ENCODE measurements at places on chromosomes 5 and 9.

DNA sequence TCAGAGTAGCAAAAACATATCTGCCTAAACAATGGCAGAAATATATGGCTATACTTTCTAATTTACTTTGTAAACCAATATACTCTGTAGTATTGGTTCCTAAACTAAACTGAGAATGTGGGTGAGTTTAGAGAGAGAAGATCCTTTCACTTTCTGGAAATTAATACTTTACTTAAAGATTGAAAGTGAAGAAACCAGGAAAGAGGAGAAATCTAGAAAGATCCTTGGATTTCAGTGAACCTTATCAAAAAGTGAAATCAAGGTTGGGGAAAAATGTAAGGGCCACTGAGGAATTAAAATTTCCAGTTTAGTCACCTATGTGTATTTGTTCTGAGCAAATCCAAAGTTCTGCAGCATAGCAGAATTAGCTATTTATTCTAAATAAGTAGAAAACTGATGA lies 5.9 kb downstream of the SLC38A9 start:
- DNase-seq, result no peak

- peak; percentile 13 for DNase-seq
Measured at GRCh38 chr9:105957830-105958229, 263.5 kb downstream of the TMEM38B start.

- no peak for DNase-seq
Measured at GRCh38 chr5:117475919-117476318, 901.3 kb upstream of the SEMA6A start.

GRCh38 chr5:32343058-32343672 lies 30.4 kb upstream of the MTMR12 start:
- DNase-seq, result no peak

DNA sequence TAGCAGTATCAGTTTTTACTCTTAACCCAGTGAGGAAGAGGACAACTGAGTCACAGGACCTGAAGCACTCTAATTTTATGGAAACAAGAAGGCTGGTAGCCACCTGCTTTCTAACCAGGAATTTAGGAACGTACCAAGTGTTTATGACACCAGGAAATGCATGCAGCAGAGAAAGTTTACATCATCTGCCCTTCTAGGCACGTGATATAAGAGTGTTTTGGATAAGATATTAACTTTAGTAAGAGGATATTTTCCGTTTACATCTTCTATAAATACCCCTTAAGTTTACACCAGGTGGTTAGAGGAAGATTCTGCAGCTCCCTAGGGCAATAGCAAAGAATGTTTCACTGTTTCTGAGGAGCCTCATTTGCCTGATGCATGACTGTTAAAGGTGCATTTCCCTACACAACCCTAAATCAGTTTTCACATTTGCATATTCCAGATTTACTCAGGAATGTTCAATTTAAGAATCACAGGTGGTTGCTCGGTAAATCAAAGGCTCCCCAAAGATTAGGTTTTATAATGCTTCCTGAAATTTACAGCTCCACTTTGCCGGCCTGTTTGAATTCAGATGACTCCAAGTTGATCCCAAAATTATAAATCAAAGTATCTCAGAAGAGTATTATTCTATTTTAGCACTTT lies 1.8 kb downstream of the TSC1 start:
- DNase-seq, result no peak

- DNase-seq, result no peak
Measured at GRCh38 chr5:67483453-67484030, 286.9 kb upstream of the CD180 start.

GRCh38 chr5:19047277-19047676 lies 940.7 kb downstream of the CDH18 start:
- DNase-seq, result no peak

DNA sequence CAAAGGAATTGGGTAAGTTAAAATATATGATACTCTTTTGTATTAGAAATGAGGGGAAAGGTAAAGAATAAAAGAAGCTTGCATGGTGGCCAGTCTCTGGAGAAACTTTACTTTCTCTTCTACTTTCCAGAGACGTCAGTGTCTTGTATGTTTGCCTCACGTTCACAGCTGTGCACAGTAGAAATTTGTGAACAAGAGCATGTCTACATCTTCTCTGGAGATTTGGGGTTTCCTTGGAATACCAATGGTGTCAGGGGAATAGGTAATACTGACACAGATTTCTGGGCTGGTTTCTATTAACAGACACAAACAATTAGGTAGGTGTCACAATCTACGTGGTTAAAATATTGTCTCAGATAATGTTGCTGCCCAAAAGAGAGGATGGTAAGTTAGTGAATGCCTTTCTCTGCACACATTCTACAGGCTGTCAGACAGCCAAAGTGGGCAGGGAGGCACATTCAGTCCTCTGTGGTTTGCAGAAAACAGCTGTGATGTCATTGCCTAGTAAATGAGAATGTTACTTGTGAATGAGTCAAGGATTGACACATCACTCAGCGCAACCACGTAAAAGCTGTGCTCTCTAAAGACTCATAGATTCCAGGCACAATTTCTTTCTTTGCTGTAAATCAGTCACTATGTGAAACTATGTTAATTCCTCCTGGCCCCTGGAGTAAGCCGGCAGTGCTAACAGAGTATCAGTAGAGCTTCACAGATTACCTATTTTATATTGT lies 397.1 kb downstream of the MAN2A1 start:
- peak; percentile 74 for DNase-seq

DNA sequence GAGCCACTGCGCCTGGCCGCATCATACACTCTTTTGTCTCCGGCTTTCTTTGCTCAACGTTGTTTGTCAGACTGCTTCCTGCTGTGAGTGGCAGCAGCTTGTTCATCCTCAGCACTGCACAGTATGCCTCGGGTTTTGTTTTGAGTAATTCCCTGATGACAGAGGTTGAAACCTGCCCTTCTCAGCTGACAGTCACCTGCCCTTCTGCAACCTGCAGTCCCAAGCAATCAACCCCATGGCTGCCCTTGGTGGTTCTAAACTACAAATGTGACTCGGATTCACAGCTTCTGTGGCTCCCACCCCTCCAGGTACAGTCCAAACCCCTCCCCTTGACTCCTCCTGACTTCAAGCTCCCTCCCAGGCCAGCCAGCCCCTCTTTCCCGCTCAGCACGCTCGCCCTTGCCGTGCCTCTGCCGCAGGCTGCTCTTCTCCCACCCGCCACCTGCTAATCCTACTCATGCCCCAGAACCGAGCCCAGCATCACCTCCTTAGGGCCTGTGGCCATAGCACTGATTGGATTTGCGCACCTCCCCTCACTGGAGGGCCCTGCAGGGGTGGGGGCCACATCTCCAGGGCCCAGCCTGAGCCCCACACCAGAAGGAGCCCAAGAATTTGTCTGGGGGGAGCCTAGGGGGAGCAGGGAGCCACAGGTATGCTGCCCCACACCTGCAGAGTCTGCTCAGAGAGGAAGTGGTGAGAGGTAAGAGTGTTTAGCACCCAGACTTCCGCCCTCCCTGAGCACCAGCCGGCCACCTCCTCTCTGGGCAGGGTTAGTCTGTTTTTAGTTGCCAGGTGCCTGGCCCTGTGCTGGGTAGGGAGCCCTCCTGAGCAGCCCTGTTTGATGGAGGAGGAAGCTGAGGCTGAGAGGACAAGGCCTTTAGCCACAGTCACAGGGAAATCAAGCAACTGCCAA lies 10.1 kb downstream of the EEIG1 start:
- DNase-seq, result no peak

DNA sequence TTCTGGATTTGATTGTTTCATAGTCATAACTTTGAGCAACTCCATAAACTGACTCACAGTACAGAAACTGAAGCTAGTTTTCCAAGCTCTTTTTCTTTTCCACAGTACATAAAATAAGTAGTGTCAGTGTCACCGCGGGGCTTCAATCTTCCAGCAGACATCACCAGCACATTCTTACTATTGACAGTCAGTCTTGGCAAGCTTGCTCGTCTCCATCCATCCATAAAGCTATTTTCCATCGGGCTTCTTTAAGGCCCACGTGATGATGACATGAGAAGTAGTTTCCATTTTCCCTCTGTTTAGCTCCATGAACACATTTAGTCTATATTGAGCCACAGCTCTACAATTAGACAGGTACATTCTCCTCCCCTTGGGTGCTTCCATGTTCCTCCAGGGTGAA lies 443.4 kb downstream of the KDM4C start:
- no peak for DNase-seq

DNA sequence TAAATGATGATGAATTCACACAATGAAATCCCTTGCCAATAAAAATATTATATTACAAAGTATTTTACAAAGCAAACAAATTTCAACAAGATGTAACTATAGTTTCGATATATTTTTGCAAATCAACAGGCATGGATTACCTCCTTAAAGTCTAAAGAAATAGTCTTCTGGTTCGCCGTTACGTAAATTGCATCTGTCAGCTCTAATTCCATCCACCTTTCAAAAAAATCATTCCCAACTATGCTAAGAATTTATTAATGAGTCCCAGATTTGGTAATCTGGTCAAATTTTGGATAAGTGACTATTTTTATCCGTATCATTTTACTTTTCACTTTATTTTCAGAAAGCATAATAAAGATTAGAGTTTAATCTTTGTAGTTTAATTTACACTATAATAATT lies 1984.9 kb downstream of the EFNA5 start:
- no peak for DNase-seq

GRCh38 chr5:67338421-67338820 lies 141.8 kb upstream of the CD180 start:
- DNase-seq, result no peak

DNA sequence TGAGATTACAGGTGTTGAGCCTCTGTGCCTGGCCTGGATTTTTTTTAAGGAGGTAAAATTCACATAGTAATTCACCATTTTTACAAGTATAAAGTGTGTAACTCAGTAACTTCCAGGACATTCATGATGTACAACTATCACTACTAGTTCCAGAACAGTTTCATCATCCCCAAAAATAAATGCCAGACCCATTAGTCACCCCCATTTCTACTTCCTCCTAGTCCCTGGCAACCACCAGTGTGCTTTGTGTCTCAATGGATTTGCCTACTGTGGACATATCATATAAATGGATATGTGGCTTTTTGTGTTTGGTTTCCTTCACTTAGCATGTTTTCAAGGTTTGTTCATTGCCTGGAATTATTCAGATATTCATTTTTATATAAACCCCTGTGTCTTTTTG lies 72.5 kb upstream of the PANK3 start:
- peak; percentile 83 for DNase-seq

GRCh38 chr5:115543365-115544042 lies 1.1 kb downstream of the FEM1C start:
- no peak for DNase-seq

- DNase-seq, result no peak
Measured at GRCh38 chr9:10818206-10818605, 205.4 kb upstream of the PTPRD start.

DNA sequence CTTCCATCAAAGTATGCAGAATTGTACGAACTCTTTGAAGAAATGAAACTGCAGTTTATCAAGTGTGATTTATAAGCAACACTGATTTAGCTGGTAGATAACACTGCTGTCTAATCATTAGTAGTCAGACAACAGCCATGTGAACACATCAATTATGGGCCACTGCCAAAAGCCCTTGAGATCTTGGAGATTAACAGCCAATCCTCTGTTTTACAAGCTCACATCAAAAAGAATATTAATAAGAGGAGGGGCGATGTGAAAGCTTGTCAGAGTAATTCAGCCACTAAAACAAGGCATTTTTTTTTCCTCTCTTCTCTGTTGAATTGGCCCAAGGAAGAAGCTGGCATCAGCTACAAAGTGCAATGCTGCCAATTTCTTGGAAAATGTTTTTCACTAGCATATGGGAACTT lies 28.1 kb downstream of the ZNF608 start:
- no peak for DNase-seq

DNA sequence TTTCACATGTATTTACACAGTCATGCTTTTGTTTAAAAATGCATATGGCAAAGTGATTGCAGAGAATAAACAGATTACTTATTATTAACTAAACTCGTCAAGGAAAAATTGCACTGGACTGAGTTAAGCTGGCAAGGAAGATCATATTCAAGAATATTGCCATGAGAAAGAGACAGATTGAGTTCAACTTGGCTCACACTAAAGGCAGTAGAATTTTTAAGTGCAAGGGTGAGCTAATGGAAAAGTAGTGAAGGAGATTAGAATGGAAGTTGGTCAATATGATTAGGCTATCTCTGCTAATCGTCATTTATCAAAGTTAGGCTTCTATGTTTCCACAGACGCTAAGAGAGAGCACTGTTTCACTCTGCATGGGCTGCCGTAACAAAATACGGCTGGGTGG lies 557.6 kb downstream of the PRR16 start:
- no peak for DNase-seq

DNA sequence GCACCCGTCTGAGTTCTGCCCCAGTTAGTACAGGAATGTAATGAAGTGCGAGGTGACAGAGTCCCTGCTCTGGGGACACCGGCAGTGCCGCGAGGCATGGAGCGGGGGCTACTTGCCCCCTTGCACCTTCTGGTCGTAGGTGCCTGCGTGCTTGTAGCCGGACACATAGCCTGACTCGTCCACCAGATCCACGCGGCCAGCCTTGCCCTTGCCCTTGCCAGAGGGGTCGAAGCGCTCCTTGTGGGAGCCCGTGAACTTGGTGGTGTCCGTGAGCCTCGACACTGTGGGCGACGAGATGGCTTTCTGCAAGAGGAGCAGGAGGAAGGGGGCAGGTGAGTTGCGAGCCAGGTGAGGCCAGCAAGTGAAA lies 28.2 kb downstream of the TPPP start:
- DNase-seq, result no peak

DNA sequence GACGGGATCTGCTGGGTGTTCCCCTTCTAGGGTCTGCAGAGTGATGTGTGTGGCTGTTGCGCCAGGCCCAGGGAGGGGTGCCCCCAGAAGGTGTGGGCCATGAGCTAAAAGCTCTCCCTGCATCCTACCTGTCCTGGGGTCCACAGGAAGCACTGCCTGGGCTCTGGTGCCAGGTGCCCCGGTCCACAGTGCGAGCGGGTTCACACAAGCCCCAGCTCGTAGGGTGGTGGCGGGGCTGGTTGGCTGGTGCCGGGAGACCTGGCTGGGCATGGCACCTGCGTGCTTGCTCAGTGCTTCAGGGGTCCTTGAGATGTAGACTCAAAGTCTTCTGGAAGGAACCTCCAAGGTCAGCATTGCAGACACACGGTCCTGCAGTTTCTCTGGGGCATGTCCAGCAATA lies 25.5 kb downstream of the ASS1 start:
- no peak for DNase-seq

DNA sequence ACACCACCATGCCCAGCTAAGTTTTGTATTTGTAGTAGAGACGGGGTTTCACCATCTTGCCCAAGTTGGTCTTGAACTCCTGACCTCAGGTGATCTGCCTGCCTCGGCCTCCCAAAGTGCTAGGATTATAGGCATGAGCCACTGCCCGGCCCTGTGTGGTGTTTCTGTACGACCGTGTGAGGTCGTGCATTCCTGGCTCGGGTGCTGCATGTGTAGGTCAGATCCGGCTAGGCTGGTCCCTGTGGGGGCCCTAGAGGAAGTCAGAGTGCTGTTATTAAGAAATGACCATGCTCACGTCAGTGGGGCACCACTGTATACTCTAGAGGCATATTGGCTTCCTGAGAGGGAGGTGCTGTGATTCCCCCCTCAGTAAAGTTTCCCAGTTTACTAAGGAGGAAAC lies 13.7 kb downstream of the WNK2 start:
- DNase-seq, result no peak

- DNase-seq, result peak; percentile 27
Measured at GRCh38 chr5:169861934-169862333, 118.4 kb downstream of the INSYN2B start.
